Stimulated activated CD4-positive, alpha-beta T cell treated with anti-CD3 and anti-CD28 coated beads, Interleukin-2, amount 100 ng/mL, for 4 hours (primary cell): ENCODE measurements at places on chromosomes 16 and 17.

GRCh38 chr16:68091380-68092261 is 6.5 kb downstream of the NFATC3 start:
- no peak for DNase-seq

DNA sequence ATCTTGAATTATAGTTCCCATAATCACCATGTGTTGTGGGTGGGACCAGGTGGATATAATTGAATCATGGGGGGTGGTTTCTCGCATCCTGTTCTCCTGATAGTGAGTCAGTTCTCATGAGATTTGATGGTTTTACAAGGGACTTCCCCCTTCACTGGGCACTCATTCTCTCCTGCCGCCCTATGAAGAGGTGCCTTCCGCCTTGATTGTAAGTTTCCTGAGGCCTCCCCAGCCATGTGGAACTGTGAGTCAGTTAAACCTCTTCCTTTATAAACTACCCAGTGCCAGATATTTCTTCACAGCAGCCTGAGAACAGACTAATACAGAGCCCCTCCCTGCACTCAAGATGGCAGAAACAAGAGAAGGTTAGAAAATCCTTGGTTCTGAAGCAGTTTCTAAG is 26.4 kb downstream of the LDAF1 start:
- no peak for DNase-seq

- no peak for DNase-seq
These were observed 88.6 kb upstream of the BRD7 start for GRCh38 chr16:50457423-50457822.

- DNase-seq, result no peak
These were observed 58.6 kb downstream of the ZNF778 start for GRCh38 chr16:89275837-89276720.

GRCh38 chr16:30004811-30005242 is 6.0 kb downstream of the DOC2A start:
- no peak for DNase-seq

GRCh38 chr16:8950580-8951077 is 13.1 kb downstream of the USP7 start:
- DNase-seq, result no peak

DNA sequence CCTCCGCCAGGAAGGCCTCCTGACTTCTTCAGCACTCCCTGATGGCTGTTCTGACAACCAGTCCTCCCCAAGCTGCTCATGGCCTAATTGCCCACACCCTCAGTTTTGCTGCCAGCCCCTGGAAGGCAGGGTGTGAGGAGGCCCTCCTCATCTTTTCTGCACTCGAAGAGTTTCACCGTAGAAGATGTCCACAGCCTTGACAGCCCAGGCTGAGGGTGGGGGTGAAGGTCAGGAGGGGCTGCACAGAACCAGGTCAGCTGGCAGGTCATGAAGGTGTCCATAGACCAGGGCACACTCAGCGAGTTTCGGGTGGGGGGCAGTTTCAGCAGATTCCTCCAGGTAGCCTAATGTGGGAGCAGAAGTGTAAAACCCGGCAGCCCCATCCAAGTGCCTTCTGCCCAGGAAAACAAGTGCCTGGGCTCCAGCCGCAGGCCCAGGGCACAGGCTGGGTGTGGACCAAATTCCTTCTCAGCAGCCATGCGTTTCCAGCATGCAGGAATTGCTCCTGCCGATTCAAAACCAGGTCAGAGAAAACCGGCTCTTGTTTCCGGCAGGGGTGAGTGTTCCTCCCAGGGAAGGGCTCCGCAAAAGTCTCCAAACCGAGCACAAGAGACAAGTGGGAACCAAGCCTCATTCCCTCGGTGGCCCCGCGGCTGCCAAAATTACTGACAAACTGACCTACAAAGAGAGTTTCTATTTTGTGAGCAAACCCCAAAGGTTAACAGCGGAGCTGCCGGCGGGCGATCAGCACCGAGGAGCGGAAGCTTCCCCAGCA is 228.8 kb downstream of the C16orf78 start:
- DNase-seq, result no peak
